HAP-1 (cell line): ENCODE measurements at places on chromosomes 5 and 9.
A peak's percentile ranks its signal among the peaks of the same experiment; 100 is the strongest.

GRCh38 chr5:37950436-37950835, 110.6 kb upstream of the GDNF start:
- DNase-seq = no peak

DNA sequence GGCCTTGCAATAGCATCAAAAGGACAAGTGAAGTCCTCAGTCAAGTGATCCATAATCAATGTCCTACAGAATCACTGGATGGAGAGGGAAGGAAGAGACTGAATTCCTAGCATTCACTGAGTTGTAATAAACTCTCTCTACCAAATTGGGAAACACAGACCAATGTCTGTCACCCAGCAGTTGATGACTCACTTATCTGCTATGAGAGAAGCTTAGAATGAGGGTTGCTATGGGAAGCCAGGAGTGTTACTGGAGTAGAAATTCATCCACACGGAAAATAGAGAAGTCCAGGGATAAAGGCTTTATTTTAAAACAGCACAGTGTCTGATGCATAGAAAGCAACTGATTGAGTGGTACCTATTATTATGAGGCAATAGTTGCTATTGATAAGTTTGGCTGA, 407.4 kb downstream of the BRINP1 start:
- no peak for DNase-seq

- no peak for DNase-seq
These were observed 44.6 kb downstream of the CPEB4 start for GRCh38 chr5:173932695-173933139.

GRCh38 chr5:141657404-141657803, 6.2 kb upstream of the FCHSD1 start:
- no peak for DNase-seq

- DNase-seq = no peak
These were observed 142.1 kb upstream of the GLRA1 start for GRCh38 chr5:152066784-152067183.

DNA sequence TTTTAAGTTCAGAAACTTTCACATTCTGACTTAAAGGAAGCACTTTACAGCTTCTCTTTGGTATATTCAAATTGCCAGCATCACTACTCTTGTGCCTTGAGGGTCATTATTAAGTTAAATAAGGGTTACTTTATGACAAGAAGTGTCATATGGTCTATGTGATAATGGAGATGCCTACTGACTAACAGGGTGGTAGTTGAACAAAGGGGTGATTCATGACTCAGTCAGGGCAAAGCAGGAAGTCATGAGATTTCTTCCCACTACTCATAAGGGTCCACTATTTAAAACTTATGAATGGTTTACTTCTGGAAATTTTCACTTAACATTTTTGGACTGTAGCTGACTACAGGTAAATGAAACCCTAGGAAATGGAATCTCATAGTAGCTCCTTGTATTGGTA, 938.3 kb upstream of the PTPRD start:
- DNase-seq = no peak

DNA sequence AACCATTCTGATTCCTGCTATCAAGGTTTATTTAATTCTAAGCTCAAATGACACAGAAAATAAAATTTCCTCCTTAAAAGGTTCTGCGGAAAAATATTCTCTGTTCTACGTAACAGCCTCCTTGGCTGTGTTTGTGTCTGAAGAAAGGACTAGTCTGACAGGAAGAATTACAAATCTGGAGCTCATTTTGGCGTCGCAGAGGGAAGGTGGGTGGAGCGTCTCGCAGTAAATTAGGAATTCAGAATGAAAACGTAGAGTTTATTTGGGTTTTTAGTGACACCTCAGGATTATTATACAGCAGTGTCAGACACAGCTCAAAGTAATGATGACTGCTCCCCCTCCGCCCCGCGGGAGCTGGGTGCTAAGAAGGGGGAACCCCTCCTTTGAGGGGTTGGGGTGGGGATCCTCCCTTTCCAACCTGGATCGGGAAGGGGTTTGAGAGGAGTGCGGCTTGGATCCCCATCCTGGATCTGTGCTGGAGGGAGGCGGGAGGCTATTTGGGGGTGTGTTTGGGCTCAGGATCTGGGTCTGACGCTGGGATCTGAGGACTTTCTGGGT, 933 bp upstream of the TGFBR1 start:
- no peak for DNase-seq

GRCh38 chr5:79702606-79703380, 13.2 kb downstream of the CMYA5 start:
- DNase-seq = peak; percentile 18

DNA sequence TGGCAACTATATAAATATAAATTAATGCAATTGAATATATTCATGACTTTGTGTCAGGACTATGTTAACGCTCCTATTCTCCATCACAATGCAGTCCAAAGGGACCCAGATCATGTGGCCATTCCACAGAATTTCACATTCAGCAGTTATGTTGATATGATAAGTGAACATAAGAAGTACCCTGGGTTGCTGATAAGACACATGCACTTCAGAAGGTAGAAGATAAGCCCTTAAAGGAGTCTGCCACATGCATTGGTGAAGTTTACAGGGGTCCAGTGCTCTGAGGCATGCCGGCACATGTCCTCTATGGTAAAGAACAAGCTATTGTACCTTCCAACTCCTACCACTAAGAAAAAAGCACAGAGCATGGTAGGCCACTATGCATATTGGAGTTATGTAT, 76.4 kb downstream of the PHAX start:
- DNase-seq = no peak

GRCh38 chr5:179330186-179330900, 14.9 kb downstream of the ADAMTS2 start:
- no peak for DNase-seq

DNA sequence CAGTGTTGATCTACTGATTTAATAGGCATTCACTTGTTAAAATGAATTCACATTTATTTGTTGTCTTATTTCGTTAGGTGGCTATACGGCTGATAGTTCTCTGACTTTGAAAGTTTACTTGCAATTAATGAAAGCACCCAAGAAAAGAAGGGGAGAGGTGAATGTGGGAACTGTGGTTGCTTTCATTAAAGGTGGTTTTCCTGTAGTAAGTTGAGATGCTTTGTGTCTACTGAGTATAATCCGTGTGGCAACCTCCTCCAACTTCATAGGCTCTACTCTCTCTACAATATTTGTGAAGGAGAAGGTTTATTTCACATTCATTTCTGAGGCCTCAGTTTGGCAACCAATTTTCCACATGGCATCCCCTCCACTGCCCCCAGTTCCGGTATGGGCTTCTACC, 12.8 kb upstream of the MACIR start:
- DNase-seq = no peak

GRCh38 chr9:127974001-127974768, 6.6 kb downstream of the EEIG1 start:
- no peak for DNase-seq

DNA sequence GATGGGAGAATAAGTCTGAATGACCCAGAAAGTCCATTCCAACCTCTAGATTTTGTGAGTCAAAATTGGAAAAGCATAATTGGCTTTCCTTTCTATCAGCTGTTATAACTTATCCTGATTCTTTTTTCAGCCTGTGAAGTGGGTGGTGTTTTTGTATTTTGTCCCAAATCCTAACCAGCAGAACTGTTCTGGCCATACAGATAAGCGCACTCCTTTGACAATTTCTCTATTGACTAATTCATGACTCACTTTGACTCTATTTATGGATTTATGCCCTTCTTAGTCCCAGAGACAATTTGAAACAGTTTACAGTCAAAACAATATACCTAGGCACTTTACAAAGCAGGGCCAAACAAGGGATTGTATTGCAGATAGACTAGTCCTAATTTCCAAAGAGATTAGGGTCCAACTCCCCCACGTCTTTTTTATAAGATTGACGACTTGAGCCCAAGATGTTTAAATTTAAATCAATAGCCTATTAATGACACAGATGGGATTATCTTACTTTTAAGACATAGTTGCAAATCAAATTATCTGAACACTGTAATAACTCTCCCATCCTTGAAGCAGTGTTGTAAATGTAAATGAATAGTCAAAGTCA, 301.7 kb upstream of the SEMA6A start:
- peak; percentile 40 for DNase-seq

GRCh38 chr9:93171261-93171990, 12.5 kb upstream of the WNK2 start:
- no peak for DNase-seq

DNA sequence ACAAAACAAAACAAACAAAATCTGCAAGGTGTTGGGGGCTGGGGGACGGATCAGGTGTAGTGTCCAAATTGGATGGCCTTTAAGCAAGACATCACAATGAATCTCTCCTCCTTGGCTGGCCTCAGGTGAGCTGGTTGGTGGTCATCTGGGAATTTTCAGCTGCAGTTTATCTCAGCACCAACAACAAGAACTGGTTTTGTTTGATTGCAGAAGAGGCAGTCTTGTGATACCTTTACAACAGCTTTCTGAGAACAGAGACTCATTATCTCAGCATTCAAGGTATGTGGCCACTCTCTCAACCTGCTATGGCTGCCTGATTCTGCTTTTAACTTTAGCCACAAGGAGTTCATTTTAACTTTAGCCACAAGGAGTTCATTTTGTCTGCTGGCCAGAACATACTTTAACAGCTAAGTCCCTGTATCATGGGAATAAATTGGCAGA, 1543.4 kb downstream of the EFNA5 start:
- no peak for DNase-seq

- peak; percentile 52 for DNase-seq
These were observed 37.4 kb downstream of the PIK3R1 start for GRCh38 chr5:68252673-68253623.

DNA sequence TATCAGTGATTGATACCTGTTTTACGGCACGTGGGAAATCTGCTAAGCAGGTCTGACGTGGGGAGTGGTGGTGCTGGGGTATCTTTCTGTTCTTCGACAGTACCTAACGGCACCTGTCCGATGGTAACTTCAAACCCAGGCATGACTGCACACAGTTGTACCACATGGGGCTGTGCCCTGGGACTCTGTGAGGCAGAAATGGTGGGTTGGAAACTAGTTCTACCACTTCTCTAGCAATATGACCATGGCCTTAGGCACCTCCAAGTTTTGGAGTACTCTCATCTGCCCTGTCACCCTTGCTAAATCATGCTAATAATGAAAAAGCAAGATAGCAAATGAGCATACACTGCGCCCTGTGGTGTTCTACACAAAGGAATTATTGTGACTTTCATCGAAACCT, 30.9 kb downstream of the EPB41L4B start:
- DNase-seq = no peak

GRCh38 chr5:7869474-7870136, 657 bp downstream of the MTRR start:
- no peak for DNase-seq

GRCh38 chr9:134314950-134315715, 11.1 kb upstream of the RXRA start:
- DNase-seq = no peak

GRCh38 chr5:104052558-104053352, 490.2 kb upstream of the NUDT12 start:
- DNase-seq = no peak

DNA sequence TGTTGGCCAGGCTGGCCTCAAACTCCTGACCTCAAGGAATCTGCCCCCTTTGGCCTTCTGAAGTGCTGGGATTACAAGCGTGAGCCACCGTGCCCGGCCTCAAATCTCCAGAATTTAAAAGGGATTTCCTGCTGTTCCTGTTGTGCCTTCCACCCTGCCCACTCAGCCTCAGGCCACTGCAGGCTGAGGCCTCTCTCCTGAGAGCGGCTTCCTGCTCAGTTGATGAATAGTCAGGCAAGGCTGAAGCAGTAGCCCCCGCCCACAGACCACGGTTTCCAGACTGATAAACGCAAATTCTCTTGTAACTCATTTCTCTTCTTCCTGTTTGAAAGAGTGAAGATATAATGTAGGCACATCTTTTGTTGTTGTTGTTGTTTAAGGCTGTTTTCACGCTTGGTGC, 127.0 kb upstream of the PLCXD3 start:
- DNase-seq = no peak

DNA sequence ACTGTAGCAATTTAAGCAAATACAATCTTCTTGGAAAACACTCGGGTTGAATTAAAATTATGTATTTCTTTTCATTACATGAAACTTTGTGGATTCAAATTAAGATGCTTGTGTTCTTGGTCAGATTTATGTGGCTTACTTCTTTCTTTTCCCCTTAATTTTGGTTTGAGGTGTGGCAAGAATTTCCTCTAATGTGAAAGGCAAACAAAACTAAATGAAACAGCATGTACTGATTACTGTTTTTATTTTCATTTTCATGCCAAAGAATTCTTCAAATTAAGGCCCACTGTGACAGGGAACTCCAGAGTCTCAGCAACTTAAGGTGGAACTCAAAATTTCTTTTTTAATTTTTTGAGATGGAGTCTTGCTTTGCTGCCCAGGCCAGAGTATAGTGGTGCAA, at the start of gene OMD:
Gene OMD, minus strand, starts transcription at position 132 of the 400 bp plus-strand sequence. CDS start 6,913 bp downstream, outside the sequence.
- DNase-seq = no peak
